H1 (cell line): ENCODE measurements at places on chromosomes 6 and 20.

DNA sequence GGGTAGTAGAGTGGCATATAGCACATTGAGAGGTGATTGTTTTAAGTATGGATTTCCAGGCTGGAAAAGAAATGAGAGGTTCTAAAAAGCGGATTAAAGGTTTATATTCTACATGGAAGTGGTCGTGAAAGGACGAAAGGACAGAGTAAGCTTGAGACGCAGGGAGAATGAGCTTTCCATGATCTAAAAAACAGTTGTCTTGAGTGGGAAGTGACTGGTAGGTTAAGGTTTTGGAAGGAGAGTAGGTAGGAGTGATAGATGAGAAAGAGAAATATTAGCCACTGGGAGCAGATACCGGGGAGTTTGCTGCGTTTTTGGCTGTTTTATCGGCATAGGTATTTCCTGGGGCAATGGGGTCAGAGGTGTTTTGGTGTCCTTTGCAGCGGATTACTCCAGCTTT, 750.6 kb upstream of the ADGRB3 start:
- no peak for DNase-seq

- no peak for DNase-seq
These were observed 79.0 kb upstream of the POPDC3 start for GRCh38 chr6:105258816-105259215.

DNA sequence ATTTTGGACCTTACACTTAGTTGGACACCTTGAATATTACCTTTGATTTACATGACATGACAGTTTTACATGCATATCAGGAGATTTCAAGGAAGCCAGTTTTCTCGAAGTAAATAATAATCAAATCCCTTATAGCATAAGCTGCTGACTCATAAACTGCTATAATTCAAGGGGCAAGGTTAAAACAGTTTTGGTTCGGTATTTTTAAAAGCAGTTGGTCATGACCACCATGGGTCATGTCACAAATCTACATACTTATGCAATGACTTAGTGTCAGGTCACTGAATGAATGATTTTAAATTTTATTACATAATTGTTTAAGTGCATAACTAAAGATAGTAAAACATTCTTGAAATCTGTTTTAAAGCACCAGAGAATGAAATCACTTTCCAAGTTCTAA, 158.0 kb downstream of the DST start:
- DNase-seq: no peak

DNA sequence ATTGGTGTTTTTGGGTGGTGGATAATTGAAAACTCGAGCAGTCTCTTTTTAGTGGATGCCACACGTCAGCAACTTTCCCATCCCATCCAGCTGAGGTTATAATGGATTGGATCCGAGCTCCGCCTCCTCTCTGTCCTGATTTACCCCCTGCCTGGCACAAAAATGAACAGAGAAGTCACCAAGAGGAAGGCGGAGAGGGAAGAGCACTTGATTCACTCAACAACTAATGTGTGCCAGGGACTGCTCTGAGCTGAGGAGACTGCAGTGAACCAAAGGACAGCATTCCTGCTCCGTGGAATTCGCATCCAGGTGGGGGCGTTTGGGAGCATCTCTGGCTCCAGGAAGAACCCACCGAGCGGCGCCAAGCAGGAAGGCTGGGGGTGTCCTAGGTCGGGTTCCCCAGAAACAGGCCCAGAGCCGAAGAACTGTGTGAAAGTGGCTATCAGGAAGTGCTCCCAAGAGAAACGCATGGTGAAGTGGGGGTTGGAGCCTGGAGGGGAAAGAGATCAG, 95.8 kb upstream of the NAA20 start:
- DNase-seq: no peak

DNA sequence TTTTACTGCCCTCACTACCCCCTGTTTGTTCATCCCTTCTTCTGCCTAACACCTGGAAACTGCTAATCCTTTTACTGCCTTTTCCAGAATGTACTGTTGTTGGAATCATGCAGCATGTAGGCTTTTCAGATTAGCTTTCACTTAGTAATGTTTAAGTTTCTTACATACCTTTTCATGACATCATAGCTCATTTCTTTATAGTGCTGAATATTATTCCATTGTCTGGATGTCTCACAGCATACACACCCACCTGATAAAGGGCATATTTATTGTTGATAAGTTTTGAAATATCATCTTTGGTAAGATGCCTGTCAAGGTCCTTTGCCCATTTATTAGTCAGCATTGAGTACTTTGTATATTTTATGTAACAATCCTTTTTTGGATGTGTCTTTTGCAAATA, 588.2 kb upstream of the NRSN1 start:
- no peak for DNase-seq

GRCh38 chr20:45987108-45987780, 15.2 kb upstream of the ZNF335 start:
- no peak for DNase-seq

- no peak for DNase-seq
These were observed 211.6 kb downstream of the ZDHHC14 start for GRCh38 chr6:157592541-157592940.

DNA sequence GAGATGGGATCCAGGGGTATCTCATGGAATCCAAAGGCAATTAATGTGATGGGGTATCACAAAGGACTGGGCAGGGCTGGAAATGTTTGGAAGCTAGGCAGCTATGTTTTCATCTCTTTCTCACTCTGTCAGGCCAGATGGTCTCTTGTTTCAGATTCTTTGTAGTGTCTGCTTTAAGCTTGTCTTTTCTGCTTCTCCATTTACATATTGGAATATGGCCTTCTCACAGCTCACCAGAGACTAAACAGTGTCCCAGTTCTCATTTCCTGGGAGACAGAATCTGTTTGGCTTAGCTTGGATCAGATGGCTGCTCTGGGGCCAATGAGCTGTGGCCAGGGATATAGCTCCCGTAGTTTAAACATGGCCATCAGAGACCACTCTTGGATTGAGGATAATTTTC, 78.9 kb downstream of the SLC35F1 start:
- no peak for DNase-seq

GRCh38 chr20:7608250-7608649, 332.0 kb downstream of the HAO1 start:
- DNase-seq: no peak

DNA sequence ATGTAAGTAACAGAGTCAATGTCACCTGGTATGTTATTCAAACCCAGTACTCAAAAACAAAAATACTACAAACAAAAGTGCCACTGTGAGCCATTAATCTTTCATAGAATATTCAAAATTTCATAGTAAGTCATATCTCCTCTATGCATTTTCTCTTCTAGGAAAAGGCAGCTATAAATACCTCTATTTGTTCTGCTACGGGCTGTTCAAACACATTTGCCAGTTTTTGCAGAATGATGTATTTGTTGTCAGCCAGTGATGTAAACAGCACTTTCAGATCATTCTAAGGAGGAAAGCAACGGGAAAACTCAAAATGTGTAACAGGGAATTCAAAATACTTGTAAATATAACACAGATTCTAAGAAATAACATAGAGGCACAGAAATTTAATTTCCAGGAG, 388.2 kb downstream of the SYNE1 start:
- no peak for DNase-seq

- no peak for DNase-seq
These were observed 172.9 kb downstream of the MMS22L start for GRCh38 chr6:97110149-97110548.

DNA sequence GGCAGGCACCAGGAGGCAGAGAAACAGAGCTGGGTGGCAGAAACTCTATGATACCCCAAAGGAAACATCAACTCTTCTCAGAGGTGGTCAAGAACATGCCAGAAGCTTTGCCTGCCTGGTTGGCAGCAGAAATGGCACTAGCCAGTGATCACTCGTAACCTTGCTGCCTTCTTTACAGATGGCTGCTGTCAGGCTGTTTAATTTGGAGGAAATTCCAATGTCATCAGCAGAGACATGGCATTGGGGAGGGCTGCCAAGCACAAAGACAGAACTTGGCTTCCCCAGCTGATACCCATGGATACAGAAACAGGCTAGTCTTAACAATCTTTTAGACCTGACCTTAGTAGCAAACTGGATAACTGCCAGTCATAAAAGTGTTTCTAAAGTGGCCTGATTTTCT, 153.6 kb downstream of the GMPR start:
- DNase-seq: no peak

DNA sequence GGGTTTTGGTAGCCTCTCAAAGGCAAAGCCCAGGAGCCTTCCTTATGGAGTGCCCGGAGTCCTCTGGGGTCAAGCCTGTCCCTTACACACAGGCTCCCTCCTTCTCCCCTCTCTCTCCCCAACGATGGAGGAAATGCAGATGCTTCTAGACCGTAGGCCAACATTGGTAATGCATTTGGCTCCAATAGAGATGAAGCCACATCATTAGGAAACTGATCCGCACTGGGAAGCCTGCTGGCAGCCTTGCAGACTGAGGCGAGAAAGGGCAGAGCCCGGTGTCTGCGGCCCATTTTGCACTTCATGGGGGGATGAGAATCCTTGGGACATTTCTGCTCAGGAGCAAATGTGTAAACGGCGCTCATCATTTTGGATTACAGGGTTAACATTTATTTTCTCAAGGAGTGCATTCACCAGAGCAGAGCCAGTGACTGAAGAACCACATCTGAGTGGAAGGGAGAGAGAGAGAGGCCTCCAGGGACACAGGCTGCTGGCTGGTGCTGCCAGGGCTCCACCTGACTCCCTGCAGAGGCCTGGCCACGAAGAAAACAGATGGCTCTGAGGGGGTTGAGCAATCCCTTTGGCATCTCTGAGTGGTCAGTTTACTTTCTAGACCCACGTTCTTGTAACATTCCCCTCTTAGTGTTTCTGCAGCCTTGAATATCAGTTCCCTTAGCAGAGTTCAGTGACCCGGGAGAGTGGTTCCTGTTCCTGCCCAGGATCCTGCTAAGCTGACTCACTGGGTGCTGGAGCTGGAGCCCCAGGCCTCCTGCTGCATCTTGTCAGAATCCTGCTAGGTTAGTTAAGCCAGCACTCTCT, 4.4 kb upstream of the CST3 start:
- DNase-seq: no peak

- DNase-seq: no peak
These were observed 25.8 kb downstream of the SNRNP48 start for GRCh38 chr6:7615611-7616383.

DNA sequence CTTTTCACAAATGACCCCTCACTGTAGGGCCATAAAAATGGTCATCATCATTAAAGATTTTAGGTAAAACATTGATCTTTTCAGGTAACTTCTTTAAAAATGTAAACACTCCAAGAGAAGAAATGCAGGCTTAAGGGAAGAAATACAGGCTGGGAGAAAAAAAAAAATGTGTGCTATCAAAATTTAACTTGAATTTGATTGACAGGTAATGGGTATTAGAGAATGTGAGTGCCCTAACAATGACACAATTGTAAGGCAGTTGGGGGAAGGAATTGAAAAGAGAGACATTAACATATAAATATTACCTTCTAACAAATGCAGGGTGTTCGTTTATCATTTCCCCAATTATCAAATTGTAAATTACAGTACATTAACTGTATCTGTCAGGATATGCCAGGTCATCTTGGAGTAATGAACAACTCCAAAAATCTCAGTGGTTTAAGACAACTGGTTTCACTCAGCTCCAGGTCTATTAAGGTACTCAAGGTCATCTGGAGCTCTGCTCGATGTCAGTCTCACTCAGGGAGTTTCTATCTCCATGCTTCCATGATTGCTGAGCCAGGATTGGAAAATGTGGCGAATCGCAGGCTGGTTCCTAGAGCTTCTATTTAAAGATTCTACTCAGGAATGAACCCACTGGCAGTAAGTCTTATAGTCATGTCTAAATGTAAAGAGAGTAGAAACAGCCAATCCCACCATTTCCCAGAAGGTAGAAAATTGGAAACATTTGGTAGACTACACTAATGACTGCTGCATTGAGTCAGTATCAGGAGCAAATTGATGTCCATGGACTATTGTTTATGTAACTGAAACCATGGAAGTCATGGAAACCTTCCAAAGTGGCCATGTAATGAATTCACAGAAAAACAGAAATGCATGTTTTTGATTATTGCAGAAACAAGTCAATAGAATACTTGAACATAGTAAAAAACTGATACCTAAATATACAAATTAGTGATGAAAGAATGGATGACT, 55.6 kb downstream of the FRK start:
- DNase-seq: no peak

DNA sequence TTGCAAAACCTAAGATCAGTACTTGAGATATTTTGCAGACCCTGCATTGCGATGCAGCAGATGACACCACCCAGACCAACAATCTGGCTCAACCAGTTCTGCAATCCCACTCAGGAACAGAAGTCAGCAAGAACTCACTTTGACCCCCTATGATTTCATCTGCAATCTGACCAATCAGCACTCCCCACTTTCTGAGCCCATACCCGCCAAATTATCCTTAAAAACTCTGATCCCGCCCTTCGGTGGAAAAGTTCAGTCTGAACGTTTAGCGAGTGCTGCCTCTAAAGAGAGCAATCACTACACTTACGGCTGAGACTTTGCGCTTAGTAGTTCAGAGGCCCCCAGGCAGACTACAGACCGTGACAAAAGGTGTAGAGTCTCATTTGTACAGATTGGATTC, 17.3 kb upstream of the KIAA1586 start:
- DNase-seq: no peak

DNA sequence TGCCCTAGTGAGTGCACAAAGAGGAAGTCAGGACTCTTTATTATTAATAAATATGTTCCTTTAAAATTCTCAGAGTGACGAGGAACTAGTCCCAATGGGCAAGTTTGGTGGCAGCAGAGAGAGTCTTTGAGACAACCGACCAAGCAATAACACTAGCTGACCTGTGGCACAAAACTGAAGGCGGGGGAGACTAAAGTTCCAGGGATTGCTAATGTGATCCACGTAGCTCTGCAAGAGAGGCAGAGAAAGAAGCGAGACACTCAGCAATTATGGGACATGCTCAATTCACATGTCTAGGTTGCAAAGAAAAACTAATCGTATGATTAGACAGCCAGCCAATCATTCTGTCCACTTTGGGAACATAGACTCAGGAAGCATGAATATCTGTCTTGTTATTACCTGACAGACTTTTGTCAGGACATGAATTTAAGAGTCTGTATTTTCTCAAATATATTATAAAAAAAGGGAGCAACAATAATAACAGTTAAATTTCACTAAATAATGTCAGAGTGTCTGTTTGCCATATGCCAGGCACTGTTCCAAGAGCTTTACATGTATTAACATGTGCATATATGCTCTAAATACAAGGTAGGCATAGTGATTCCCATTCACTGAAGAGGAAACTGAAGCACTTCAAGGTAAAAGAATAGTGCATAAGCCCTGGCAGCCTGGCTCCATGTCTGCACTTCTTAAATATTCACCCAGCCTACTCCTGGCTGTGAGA, 81.0 kb downstream of the COL9A1 start:
- DNase-seq: no peak

- no peak for DNase-seq
These were observed 168.0 kb downstream of the PTPRK start for GRCh38 chr6:128352366-128352765.

DNA sequence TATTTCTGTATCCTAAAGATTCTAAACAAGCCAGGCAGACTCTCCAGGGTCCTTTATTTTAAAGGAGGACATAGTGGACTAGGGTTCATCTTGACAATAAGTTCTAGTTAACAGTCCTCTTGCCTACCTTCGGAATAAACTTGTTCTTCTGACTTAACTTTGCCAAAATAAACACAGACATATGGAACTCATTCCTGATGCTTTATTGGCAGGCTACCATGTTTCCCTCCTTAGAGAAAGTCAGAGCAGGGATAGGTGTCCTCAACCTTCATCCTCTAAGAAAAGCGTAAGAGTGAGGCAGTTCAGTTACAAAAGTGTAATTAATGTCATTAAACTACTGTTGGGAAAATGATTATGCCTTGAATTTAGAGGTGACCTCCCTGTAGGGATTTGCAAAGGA, 46.9 kb upstream of the NRSN1 start:
- no peak for DNase-seq

GRCh38 chr6:148520109-148520841, 177.6 kb downstream of the SASH1 start:
- DNase-seq: no peak

- no peak for DNase-seq
These were observed 39.2 kb downstream of the GNAS start for GRCh38 chr20:58891718-58892140.
